Stimulated activated CD8-positive, alpha-beta memory T cell treated with anti-CD3 and anti-CD28 coated beads, Interleukin-4, amount 100 ng/mL, for 1 hour (primary cell): ENCODE measurements at places on chromosomes 12 and 14.

- no peak for DNase-seq
These were observed 299.5 kb upstream of the NOS1 start for GRCh38 chr12:117660896-117661295.

GRCh38 chr12:124625867-124626675 is 58.7 kb upstream of the NCOR2 start:
- DNase-seq, result no peak

DNA sequence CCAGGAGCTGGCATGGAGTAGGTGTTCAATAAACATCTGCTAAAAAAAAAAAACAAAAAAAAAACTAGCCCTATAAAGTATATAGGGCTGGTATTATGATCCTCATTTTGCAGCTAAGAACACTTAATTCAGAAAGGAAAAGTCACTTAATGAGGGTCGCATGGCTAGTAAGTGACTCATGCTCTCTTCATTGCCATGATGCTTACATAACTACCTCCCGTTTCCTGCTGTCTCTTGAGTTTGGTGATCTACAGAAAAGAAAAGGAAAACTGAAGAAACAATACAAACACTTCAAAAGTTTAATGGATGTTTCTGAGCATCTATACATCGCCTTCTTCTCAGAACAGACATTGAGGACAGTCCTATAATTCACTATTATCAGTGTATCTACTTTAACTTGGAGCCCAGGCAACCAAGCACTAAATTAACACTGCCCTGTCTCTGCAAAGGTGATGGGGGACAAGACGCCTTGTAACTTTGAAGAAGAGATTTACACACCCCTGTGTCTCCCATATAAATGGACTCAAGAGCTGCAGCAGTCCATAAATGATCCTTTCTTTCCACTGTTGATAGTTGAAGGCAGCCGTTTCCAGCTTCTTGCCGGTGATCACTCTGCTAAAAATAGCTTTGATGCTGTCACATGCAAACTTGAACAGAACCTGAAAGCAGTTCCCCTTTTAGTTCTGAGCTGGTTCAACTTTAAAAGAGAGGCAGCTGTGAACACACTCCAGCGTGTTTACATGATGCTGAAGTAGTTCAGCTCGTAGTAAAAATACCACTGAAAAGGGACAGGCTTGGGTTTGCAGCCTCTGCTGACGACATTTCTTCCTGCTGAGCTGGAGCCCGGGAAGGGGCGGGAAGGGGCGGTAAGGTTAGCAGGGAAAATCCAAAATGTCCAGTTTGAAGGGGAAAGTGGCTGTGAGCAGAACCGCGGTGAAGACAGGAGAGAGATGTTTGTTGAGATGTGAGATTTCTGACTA is 113.3 kb downstream of the FOXN3 start:
- no peak for DNase-seq

- DNase-seq, result no peak
These were observed 142.4 kb downstream of the ZFP36L1 start for GRCh38 chr14:68650404-68650994.

DNA sequence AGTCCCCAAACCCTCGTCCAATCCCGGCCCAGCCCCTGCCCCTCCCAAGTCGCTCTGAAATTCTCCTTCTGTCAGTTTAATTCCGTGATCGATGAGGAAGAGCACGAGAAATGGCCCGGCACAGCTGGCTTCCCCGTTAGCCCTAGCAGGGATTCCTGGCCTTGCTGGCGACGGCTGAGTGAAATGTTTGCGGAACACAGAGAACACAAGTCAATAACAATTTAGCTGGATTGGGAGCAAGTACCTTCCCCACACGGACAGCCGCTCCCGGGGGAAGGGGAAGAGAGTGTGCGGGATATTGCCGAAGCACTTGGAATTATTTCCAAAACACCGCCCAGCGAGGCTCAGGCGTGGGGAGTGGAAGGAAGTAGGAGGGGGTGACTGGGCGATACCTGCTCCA is 134.6 kb downstream of the RBM19 start:
- no peak for DNase-seq

DNA sequence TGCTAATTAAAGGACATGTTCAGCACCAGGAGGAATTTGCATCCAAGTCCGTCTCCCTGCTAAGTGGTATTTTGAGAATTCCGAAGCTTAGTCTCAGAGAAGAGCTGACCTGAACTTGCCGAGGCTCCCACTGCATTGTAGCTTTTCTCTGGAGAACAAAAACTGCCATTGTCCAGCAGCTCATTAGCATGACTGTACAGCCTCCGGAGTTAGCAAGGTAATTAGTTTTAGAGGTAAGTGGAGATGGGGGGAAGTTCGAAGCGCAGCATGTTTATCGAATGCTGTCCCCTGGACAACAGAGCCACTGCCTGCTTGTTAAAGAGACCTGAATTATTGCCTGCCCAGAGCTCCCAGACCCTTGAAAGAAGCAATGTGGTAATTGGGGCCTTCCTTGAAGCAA is 160.3 kb upstream of the PELI2 start:
- DNase-seq, result no peak

DNA sequence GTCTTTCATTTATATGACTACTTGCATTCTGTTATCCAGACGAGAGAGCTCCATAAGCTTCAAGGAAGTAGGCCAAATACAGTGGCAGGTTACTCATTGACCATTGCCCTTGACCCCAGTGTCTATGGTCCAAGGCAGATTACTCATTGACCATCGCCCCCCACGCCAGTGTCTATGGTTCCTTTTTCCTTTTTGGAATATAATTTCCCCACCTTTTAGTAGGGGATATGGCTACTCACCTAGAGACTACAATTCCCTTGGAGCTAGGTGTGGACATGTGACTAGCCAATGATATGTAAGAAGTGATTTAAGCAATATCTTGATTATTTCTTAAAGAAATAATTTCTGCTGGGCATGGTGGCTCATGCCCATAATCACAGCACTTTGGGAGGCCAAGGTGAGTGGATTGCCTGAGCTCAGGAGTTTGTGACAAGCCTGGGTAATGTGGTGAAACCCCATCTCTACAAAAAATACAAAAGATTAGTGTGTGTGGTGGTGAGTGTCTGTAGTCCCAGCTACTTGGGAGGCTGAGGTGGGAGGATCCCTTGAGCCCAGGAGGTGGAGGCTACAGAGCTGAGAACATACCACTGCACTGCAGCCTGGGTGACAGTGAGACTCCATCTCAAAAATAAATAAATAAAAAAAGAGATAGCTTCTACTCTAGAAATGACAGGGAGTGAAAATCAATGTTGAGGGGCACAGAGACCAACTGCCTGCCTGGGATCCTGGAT is 32.6 kb downstream of the SIX4 start:
- DNase-seq, result no peak

DNA sequence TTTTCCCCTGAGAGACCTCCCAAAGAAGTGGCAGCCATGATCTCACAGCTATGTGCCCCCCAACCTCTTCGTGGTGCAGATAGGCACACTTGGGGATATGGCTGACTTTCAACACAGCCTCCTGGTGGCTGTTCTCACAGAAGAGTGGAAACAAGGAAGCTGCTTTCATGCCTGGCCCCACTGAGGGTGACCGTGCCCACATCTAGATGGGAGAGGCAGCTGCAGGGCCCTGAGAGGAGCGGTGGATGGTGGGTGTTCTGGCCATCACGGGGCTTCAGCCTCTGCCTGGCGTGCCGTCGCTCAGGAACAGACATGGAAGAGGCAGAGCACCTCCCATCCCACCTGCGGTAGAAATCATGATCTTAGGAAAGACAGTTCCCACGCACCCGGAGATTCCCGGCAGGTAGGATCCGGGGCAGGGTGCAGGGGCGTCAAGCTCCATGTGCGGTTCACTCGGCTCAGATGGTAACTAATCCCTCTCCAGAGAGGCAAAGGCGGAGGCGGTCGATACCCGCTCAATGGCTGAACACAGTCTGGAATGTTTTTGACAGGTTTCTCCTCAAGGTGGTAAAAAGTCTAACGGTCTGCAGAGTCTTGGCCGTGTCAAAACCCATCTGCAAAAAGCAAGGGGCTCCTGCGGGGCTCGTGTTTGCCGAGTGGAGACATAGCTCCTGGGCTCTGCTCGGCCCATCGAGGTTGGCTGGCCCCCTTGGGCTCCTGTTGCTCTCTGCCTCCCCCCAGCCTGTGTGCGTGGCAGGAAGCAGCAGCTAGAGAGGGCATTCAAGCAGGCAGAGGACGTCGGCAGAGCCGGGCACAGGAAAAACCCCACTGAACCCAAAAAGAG is 225.2 kb upstream of the RTL1 start:
- DNase-seq, result no peak

DNA sequence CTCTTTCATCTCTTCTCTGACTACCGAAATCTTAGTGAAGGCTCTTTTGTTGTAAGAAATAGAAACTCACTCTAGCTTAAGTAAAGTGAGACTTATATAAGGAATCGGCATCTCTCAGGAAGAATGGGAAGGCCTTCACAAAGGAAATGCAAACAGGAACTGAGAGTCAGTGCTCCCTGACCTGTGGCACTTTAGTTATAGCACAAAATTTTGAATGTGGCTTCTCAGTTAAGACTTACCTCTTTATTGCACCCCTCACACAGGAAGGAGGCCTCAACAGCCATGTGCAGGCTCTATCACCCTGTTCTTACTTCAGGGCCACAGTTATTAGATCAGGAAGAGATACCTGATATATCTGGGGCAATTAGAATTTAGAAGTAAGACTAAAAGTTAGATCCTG is 224.7 kb upstream of the EGLN3 start:
- no peak for DNase-seq

DNA sequence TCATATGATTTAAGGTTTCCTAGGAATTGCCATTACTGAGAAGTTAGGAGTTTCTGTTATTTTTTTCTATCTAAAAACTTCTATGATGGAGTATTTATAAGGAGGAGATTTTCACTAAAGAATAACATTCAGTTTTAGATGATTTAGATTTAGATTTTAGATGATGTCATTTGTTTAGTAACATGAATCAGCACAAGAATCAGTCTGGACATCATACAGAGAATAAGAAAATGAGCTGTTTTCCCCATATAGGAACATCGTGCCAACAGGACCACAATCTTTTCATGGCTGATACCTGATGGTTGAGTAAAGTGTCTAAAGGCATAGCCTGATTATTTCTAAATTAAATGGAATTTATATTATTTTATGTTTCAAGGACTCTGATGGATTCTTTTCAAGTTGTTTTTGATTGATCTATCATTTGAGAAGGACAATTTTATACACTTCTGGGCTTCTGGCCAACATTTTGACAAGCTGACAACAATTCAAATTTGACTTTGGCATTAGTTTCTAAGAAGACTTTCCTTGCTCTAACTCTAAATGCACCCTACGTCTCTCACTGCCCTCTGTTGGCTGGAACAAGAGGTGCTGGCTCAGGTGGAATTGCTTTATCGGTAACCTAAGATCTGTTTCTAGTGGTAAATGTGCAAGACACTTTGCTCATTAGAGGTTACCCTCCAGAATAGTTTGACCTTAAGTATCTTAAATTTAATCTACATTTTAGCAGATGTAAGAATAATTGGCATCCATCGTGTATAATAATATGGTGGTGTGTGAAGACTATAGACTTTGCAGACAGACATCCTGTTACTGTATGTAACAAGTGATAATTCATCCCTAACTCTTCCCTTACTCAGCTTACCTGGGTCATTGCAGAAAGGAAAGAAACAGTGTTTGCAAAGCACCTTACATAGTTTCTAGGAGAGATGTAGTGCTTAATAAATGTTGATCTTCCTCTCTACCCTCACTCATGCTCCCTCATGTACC is 42.8 kb upstream of the CPSF6 start:
- no peak for DNase-seq

DNA sequence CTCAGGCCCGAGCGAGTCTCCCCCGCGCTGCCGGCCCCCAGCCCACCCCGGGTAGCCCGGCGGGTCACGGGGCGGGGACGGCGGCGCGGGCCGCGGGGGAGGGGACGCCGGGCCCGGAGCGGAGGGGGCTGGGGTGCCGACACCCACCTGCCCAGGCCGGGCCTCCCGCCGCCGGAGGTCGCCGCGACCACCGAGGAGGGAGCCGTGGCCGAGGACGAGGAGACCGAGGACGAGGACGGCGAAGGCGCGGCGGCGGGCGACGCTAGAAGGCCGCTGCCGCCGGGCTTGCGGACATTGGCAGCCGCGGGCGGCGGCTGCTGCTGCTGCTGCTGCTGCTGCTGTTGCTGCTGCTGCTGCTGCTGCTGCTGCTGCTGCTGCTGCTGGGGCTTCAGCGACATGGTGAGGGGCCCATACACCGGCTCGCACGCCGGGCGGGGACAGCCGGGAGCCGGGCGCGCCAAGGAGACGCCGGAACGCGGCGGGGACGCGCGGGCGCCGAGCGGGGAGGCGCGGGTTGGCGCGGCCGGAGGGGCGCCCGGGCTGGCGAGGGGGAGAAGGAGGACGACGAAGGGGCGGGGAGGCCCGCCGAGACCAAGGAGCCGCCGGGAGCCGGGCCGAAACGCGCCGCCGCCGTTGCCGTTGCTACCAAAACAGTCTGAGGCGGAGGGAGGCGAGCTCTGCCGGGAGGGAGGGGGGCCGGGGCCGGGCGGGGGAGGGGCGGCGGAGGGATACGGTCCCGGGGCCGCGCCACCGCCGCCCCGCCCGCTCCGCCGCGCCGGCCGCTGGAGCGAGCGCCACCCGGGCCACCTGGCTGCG is at the start of gene ATXN2:
Gene ATXN2 (minus strand): TSS at position 679 of the 816 bp plus-strand sequence. CDS start 281 bp downstream, at position 398.
- DNase-seq, result peak; percentile 47

GRCh38 chr14:100293497-100294212 is 12.6 kb downstream of the SLC25A29 start:
- no peak for DNase-seq

- no peak for DNase-seq
These were observed 28.7 kb upstream of the PLD4 start for GRCh38 chr14:104895786-104896661.

GRCh38 chr12:20127413-20127812 is 240.9 kb upstream of the PDE3A start:
- no peak for DNase-seq

DNA sequence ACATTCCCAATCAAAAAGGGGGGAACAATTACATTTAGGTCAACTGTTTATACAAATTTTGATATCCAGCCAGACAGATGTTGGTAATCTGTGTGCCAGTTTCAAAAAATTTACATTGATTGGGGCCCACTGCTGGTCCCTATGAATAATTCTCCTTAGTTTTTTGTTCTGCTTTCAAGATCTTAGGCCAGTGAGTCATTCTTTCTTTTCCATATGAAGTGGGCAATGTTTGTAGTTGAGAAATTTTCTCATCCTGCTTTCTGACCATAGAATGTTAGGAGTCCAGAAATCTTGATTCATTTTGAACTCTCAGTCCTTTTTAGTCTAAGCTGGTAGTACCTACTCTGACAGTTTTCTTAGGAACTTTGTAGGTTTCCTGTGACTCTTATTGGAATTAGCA is 244.3 kb downstream of the DIO2 start:
- DNase-seq, result no peak

DNA sequence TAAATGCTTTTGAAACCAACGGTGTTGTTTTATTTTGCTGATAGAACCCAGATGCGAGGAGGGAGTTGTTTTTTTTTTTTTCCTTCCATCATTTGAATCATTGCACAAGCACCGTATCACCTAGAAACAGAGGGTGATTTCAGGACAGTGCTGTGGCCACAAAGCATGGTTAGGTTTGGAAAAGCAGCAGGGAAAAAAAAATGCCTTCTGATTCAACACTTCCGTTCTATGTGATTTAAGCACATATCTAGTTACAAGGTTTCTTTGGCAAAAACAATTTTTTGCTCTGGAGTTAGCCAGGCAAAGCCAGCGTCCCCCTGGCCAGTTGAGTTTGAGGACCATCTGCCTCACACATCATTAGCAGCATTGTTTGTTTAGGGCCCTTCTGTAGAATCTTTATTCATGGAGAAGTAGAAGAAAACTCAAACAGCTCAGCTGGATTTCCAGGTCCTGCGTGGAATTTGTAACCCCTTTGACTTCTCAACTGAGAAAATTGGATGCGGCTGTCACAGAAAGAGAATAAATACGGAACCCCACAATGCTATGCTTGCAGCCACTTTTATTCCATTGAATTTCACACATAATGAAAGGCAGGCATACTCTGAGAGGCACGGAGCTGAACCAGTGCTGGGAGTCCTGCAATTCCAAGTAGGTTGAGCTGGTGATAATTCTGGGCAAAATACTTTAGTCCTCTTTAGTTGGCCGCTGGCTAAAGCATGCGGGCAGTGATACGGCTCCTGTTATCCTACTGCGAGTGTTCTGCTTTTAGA is 17.0 kb upstream of the WNT5B start:
- DNase-seq, result no peak
